ENCODE measurements at places on chromosomes 16 and 17.

GRCh38 chr17:15289285-15290183 is 24.4 kb upstream of the PMP22 start:
- no peak for DNase-seq

GRCh38 chr17:48192321-48192731 is 84.8 kb downstream of the SNX11 start:
- DNase-seq, result no peak

GRCh38 chr16:69930117-69930776 is 20.9 kb upstream of the CLEC18A start:
- peak; percentile 30 for DNase-seq

DNA sequence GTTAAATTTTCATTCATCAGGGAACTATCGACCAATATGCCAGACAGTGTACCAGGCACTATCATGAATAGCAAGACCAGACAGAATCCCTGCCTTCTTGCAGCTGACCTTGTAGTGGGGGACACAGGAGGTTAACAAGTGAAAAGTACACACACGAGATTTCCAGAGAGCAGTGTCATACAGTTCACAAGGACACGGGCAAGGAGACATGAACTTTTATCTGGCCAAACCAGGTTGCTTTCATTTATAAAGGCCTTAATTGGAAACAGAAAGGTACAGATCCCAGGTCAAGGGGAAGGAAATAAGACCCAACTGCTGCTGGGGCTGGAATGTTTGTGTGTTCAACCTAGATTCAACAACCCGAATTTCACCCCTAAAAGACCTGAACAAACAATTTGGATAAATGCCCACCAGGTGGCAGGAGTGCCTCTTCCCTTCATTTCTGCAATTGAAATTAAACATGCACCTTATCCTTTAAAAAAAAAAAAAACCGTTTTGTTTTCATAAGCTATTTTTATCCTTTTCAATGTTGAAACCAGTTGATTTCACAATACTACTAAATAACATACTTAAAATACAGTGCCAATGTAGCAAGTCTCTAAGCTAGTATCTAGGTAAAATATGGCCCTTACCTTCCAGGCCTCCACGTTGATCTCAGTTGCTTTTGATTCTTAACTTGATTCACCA is 65.9 kb downstream of the EMP2 start:
- DNase-seq, result peak; percentile 34

DNA sequence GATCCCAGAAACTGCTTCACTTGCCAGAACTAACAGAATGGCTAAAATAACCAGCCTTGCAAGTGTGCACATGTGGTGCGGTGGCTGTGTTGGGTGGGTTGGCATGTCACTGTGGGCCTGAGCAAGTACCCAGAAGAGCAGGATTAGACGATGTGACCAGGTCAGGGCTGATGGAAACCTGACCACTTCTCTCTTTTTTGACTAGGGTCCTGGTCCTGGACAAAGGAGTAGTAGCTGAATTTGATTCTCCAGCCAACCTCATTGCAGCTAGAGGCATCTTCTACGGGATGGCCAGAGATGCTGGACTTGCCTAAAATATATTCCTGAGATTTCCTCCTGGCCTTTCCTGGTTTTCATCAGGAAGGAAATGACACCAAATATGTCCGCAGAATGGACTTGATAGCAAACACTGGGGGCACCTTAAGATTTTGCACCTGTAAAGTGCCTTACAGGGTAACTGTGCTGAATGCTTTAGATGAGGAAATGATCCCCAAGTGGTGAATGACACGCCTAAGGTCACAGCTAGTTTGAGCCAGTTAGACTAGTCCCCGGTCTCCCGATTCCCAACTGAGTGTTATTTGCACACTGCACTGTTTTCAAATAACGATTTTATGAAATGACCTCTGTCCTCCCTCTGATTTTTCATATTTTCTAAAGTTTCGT is 16.7 kb downstream of the ANKRD40 start:
- DNase-seq, result no peak

GRCh38 chr16:15752717-15753488 is 102.9 kb downstream of the NDE1 start:
- DNase-seq, result no peak

- DNase-seq, result no peak
Observed at GRCh38 chr16:67406111-67406971, 9.9 kb downstream of the ZDHHC1 start.

DNA sequence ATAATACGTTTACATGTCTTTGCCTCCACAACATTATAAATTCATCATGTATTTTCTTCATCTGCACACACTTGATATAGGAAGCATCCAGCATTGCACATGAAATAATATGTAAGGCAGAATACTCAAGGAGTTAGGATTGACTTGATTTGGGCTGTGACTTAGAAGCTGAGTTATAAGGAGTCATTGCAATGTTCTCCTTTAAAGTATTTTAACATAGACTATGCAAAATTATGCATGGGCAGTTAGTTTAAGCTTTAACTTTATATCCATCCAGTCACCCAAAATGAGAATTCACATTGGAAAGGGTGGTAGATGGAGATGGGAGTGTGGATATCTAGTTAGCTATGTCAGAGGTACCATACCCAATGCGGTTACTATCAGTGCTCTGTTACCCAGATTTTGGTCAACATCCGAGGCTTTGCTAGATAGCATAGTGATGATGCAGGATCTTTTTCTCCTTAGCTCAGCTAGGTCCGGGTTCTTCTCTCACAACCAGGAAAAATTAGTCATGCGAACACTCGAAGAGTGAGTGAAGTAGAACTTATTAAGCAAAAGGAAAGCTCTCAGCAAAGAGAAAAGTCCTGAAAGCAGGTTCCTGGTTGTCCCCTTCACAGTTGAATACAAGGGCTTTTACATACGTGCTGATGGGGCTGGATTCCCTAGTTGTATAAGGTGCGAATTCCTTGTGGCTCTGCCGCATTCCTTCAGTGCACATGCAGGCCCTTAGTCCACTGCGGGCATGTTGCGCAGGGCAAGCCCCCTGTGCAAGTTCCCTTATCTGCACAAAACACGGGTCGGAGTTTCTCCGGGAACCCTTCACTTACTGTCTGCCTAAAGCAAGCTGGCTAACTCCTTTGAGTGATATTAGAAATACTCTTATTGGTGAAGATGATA is 73.1 kb upstream of the FAM20A start:
- no peak for DNase-seq

- DNase-seq, result no peak
Observed at GRCh38 chr17:11969565-11969964, 27.7 kb downstream of the ZNF18 start.

DNA sequence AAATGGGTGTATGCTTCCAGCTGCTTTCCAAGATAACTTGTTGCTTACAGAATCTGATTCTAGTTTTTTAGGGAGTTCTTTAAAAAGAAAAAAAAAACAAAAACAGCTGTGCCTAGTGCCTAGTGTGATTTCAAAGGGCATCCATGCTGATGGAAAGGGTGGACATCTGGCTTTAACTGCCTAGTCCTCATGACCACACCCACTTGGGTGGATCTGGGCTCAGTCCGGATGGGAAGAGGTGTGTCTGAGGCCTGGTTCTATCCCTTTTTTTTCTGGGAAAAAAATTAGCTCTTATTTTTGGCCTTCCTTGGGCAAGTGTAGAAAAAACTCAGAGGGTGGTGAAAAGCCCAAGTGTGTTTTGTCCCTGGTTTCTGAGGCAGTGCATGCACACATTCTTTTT is 132.3 kb upstream of the CDH11 start:
- no peak for DNase-seq

GRCh38 chr17:83012868-83013778 is 66.3 kb upstream of the METRNL start:
- no peak for DNase-seq

GRCh38 chr17:30153463-30153862 is 36.8 kb downstream of the NSRP1 start:
- no peak for DNase-seq

DNA sequence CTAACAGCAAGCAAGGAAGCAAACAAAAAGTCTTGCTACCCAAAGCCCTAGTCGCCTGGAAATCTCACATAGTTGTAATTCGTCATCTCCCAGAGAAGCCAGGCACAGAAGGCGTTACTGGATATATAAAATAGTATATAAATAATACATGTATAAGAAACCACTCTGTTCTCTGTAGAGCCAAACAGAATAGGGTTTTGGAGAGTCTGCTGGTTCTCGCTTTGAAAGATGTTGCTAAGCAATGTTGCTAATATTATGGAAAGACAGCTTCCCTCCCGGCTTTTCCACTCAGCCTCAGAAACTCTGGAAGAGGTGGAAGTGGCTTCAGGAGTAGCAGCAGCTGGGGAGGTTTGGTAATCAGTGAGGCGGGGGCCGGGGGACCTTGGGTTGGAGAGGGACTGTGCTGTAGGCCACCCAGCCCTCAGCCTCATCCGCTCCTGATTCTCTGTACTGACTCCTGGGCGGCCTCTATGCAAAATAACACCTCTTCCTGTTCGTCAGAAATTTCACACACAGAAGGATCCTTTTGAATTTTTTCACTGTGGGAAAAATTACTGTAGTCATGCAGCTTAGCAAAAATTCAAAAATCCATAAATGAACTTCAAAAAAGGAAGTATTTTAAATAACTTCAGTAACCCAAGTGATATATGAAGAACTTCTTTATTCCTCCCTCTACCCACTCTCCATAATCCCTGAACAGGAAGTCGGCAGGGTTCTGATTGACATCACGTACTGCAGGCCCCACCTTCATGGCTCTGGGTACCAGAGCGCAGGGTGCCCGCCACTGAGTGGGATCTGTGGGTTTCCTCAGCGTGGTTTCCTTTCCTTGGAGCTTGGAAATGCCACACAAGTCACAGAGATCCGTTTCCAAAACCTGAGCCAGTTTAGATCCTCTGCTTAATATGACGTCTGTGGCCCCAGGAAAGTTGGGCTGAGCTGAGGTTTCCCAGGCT is 51.4 kb downstream of the RAP1GAP2 start:
- DNase-seq, result no peak

DNA sequence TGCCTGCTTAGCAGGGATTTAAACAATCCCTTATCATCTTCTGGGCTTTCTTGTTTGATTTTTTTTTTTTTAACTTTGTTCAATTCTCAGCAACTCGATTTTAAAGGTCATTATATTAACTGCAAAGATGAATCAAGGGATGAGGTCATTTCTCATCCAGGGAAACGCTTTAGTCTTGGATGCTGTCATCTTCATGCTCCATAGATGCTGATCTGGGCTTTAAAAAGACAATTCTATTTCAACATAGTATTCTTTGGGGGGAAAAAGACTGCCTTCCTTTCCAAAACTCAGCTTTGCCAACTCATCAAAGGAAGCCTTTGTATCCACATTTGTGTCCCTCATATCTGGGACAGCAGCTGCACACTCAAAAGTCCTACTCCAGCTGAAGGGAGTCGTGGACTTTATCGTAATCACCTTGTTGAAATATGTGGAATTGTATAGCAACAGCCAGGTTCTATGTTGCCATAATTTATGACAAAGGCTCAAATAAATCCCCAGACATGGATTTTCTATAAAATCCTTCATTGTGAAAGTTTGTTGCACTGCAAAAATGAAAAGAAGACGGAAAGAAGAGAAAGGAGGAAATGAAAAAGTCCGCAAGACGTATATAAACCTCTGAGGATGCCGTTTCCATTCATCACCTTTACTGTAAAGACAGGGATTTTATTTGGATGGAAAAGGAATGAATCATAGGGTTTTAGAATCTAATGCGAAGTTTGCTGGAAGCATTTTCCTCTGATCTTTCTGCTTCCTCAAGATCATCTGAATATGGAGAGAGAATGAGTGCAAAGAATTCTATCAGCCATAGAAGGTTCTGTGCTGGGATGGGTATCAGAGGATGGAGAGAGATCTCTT is 48.6 kb upstream of the XYLT1 start:
- DNase-seq, result no peak

DNA sequence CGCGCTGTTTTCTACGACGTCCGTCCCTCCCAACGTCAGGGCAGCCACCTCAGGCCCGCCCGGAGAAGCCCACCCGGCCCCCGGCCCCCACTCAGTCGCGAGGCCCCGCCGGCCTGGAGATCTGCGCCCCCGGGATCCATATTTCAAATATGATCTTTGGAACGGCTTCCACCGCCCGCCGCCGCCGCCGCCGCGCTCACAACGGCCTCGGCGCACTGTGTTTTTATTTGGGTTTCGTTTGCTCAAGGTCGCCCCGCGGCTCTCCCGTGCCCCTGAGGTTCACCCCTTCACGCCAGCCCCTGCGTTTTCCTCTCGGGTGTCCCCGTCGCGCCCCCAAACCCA is 4.2 kb upstream of the CBX4 start:
- no peak for DNase-seq

GRCh38 chr16:89700649-89701424 is 668 bp downstream of the SPATA2L start:
- peak; percentile 55 for DNase-seq

- DNase-seq, result no peak
Observed at GRCh38 chr17:68249354-68249765, 1.5 kb downstream of the AMZ2 start.

- DNase-seq, result no peak
Observed at GRCh38 chr16:58187665-58188421, 10.1 kb downstream of the CSNK2A2 start.

GRCh38 chr17:16342979-16343378 is 10.3 kb downstream of the CENPV start:
- no peak for DNase-seq

DNA sequence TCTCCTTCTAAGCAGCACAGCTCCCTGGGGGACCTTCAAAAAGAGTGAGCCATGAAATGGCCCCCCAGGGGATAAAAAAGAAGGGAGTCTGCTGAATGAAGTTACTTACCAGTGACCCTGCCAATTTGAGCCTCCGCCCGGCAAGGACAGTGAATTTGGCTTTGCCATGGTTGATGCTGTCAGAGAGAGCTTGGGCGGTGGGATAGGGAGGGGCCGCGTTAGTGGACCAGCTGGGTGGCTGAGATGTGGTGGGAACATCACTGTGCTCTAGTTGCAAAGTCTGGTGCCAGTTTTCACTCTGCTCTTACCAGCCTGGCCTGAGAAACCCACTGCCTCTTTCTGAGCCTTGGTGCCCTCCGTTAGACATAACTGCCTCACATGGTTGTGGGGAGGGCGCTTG is 114.6 kb downstream of the MRM1 start:
- no peak for DNase-seq

DNA sequence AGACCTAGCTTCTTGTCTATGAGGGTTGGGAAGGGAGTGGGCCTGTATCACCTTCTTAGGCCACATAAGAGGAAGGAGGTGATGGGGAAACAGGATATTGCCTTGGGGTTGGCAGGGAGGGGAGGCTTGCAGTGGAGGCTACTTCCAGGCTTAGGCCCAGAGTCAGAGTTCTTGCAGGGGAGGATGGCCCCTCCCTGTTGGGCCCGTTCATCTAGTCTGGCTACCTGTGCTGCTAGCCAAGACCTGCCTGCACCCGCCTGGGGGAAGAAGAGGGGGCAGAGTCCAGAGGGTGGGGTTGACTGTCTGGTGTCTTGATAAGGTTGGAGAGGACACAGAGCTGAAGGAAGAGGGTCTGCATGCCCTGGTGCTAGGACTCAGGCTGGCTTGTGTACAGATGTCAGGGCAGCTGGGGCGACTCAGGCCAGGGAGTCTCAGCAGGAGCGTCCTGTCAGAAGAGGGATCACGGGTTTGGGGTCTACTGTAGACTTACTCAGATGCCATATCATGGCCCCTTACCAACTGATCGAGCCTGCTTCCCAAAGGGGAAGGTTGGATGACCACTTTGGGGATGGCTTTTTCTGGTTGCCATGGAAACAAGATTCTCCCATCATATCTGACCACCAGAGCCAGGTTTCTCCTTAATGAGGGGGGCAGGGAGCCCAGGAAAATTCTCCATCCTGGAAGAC is 5.3 kb downstream of the KDM6B start:
- DNase-seq, result no peak
